Left renal pelvis (tissue), 4 donors: ENCODE measurements at places on chromosomes 16 and 17.

DNA sequence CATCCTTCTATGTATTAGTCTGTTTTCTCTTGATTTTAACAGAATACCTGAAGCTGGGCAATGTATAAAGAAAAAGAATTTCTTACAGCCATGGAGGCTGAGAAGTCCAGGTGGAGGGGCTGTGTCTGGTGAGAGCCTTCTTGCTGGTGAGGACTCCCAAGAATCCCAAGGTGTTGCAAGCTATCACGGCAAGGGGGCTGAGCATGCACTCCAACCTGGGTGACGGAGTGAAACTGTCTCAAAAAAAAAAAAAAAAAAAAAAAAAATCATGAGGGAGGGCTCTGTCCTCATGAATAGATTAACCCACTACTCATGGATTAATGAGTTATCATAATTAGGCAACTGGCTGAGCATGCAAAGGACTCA, 19.4 kb downstream of the NQO1 start:
- no peak for DNase-seq

DNA sequence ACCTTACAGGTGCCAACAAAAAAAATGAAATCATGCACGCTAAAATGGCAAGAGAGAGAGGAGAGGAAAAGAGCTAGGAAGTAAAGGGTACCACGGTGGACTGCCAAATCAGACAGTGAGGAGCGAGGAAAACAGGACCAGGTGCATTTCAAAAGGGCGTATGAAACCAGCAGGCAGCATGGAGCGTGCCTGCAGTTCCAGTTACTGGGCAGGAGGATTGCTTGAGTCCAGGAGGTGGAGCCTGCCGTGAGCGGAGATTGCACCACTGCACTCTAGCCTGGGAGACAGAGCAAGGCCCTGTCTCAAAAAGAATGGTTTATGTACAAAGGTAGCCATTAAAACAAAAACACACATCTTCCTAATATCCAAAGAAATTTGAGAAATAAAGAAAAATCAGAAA, 16.4 kb downstream of the USP36 start:
- DNase-seq = no peak

GRCh38 chr16:88352261-88353200, 30.2 kb upstream of the ZNF469 start:
- no peak for DNase-seq

- no peak for DNase-seq
Measured at GRCh38 chr17:5434984-5435383, 4.0 kb downstream of the C1QBP start.

GRCh38 chr16:88731699-88732098, 25.4 kb downstream of the CTU2 start:
- DNase-seq = no peak

GRCh38 chr17:41806685-41807445, 4.9 kb downstream of the P3H4 start:
- DNase-seq = no peak

GRCh38 chr16:47045023-47045422, 71.5 kb upstream of the DNAJA2 start:
- no peak for DNase-seq

DNA sequence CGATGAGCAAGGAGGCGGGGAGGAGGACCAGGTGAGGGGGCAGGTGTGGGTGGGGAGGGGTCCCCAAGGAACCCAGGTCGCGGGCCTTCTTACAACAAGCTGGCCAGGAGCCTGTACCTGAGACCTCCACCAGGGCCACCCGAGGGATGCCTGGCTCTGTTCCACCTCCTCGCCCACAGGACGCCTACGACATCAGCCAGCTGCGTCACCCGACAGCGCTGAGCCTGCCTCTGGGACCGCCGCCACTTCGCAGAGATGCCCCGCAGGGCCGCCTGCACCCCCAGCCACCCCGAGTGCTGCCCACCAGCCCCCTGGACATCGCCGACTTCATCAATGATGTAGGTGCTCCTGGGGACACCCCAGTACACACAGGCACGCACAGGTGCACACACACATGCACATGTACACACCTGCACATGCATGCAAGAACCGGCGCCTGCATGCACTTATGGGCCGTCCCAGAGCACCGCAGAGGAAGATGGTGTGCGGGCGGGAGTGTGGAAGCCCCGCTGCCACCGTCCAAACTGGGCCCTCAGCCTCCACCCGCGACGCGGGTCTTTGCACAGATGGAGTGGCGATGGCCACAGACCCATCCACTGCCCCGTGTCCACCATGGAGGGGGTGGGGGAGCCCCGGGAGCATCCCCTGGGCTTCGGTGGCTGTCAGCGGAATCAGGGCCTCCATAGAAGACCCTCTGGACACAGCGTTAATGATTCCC, 6.6 kb downstream of the SLC22A31 start:
- DNase-seq = no peak

- DNase-seq = peak; percentile 81
Measured at GRCh38 chr16:1182316-1182671, 29.4 kb downstream of the CACNA1H start.

- no peak for DNase-seq
Measured at GRCh38 chr17:77848257-77848656, 110.2 kb upstream of the TNRC6C start.

GRCh38 chr16:55144651-55145050, 179.4 kb upstream of the IRX6 start:
- no peak for DNase-seq

GRCh38 chr17:50837286-50837979, 2.0 kb downstream of the WFIKKN2 start:
- no peak for DNase-seq

DNA sequence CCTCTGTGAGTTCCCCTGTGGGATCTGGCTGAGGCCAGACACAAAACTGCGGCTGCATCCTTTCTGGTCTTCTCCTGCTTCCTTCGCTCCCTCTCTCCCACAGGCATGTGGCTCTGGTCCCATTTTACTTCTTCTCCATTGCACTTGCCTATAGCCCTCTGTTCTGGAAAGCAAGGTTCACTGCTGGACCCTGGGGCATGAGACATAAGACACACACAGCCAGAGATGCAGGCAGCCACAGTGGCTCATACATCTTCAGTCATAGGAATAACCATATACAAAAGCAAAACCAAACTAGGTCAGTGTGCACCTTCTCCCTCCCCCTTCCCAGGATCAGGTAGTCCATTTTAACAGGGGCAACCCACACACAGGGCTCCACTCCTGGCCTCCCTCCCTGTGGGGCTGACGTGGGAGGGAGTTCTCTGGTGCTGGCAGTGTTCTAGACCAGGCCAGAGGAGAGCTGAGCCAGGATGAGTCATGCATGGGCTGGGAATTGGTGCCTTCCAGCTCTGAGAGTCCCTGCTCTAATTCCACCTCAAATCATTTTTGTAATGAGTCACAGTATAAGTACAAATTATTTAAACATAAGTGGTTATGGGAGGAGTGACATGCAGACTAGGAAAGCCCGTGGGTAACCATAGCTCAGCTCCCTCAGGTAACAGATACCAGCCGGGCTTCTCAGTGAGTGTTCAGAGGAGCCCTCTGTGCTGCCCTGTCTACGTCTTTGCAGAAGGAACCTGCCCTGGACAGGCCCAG, 58.0 kb downstream of the ASIC2 start:
- no peak for DNase-seq

DNA sequence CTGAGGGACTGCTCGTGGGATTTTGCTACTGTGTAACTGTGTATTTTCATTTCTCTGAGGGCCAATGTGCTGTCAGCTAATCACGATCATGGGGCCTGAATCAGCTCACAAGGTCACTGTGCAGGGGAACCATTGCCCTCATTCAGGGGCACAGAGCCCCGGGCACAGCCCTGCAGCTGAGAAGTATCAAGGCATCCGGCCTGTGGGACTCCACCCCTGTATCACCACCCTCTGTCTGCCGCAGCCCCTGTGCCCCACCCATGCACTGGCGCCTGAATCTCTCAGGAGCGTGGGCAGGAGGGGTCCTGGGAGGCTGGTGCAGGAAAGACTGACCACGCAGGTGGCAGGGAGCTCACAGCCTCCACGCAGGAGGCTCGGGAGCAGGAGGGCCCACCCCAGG, 43.4 kb upstream of the RASD1 start:
- no peak for DNase-seq
